Effector CD4-positive, alpha-beta T cell (primary cell): ENCODE measurements at places on chromosomes 16 and 17.

GRCh38 chr16:72983728-72984350 lies 64.1 kb downstream of the ZFHX3 start:
- no peak for DNase-seq

- DNase-seq, result no peak
These were observed 67.5 kb downstream of the CACNG1 start for GRCh38 chr17:67111808-67112207.

DNA sequence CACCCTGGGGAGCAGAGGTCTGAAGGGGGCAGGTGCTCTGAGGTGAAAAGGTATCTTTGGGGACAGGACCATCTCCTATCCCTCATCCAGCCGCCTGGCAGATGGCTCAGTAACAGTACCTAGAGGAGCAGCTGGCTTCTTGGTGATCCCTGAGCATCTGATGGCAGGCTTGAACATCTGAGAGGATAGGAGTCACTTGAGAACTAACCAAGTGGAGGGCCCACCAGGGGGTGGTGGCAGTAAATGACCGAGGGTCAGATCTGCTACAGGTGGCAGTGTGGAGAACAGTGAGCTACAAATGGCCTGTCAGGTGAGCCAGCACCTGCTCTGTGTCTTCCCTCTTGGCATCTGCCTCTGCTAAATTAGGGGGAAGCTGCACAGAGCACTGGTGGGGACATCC lies 13.8 kb downstream of the HROB start:
- no peak for DNase-seq

DNA sequence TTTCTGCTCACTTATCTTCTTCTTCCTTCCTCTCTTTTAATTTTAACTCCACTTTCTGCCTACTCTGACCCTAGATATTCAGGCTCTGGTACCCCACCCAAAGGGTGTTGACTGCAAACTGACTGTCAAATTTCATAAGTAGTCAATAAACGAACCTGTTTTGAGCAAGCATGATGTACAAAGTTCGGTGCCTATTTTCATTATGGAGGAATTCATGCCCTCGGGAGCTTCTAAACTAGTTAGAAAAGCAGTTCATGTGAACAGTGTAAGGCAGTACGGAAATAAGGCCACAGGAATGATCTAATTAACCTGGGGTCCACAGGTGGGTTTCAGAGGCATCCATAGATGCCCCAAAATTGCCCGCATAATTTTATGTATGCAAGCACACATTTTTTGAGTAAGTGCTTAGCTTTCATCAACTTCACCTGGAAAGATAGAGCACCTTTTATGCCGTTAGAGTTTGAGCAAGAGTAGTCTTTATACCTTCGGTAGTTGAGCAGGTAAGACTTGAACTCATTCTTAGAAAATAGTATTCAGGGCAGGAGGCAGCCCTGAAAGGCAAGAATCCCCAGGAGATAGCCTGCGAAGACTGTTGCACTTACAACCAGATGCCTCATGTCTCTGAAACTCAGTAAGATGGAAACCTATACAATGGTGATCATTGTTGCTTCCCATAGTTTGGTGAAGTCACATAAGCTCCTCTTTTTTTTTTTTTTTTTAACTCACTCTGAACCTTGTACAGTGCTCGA lies 36.6 kb upstream of the TBX2 start:
- DNase-seq, result no peak

DNA sequence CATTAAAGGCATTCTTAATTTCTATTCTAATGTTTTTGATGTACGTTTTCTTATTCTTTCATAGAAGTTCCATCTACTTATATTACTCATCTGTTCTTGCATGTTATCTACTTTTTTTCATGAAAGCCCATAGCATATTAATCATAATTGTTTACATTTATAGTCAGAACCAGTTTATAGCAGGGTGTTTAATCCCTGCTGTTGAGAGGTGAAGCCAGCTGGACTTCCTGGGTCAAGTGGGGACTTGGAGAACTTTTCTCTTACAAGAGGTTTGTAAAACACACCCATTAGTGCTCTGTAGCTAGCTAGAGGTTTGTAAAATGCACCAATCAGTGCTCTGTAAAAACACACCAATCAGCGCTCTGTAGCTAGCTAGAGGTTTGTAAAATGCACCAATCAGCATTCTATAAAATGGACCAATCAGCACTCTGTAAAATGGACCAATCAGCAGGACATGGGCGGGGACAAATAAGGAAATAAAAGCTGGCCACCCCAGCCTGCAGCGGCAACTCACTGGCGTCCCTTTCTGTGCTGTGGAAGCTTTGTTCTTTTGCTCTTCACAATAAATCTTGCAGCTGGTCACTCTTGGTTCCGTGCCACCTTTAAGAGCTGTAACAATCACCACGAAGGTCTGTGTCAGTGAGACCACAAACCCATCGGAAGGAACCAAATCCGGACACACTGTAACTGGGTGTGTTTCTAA lies 120.6 kb downstream of the TANC2 start:
- no peak for DNase-seq

GRCh38 chr17:78724544-78724943 lies 57.5 kb downstream of the CYTH1 start:
- no peak for DNase-seq

DNA sequence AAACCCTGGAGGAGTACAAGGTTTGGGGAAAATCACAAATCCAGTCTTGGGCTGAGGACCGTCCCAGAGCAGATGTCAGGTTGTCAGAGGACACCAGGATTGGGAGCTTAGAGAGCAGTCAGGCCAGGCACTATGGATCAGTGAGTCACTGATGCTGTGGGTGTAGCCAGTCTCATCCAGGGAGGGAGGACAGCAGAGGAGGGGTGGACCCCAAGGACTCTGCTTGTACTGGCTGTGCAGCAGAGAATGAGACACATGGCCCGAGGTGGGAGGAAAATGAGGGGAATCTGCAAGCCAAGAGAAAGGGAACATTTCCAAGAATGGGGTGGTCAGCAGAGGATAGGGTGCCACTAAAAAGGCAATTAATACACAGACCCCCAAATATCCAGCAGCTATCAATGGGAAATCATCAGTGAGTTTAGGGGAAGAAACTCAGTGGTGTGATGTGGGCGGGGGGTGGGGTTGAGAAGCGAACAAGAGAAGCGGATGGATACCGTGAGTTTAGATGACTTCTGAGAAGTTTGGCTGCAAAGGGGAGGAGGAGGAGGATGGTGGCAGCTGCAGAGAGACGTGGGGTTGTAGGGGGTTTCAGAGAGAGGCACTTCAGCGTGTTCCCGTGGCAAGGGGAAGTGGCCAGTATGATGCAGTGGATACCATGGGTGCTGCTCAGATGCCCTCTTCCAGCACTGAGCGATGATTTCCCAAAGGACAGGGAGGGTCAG lies 43.9 kb downstream of the ARHGAP27 start:
- DNase-seq, result no peak

DNA sequence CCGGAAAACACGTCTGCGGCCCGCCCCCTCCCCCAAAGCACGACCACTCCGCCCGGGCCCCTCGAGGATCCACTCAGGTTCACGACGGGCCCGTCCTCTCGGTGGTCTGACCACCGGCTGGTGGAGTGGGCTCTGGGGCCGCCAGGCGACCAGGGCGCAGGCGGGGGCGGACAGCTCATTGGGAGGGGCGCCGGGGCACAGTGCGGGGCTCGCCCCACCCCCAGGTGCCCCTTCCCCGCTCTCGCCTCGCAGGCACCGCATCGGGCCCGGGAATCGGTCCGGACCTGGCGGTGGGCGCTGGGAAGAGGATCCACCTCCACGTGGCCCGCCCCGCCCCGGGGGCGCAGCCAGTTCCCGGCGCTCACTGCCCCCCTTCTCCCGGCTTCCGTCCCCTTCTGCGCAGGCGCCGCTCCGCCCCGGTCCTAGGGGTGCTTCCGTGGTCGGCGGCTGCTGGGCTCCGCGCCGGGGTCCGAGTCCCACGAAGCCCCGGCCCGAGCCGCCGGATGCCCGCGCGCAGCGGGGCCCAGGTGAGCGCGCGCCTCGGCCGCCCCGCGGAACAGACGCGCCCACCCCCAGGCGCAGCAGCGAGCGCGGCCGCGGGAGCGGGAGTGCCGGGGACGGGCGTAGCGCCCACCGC lies at the start of gene MPG:
TSS of gene MPG (plus strand) at position 419 of the 637 bp plus-strand sequence. CDS start at position 504, 85 bp downstream.
- peak; percentile 73 for DNase-seq

- DNase-seq, result no peak
These were observed at the start of gene PRAC2 for GRCh38 chr17:48722915-48723422. TSS of gene PRAC2 (plus strand) at chr17:48723185. CDS start at chr17:48724411, 1,226 bp downstream.

DNA sequence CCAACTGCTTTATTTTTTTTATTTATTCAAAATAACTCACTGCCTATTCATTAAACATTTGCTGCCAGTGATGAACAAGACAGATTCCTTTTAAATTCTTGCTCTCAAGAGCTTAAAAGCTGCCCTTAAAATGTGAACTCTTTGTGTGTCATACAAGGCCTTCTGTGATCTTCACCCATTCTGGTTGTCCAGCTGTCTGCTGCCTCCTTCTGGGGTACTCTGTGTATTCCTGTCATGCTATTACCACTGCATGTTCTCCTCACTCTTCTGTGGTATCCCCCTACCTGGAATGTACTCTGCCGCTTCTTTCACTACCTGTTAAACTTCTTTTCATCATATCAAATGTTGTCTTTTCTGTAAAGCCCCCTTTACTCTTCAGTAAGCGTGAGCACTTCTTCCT lies 165.8 kb downstream of the CHD9 start:
- DNase-seq, result no peak

DNA sequence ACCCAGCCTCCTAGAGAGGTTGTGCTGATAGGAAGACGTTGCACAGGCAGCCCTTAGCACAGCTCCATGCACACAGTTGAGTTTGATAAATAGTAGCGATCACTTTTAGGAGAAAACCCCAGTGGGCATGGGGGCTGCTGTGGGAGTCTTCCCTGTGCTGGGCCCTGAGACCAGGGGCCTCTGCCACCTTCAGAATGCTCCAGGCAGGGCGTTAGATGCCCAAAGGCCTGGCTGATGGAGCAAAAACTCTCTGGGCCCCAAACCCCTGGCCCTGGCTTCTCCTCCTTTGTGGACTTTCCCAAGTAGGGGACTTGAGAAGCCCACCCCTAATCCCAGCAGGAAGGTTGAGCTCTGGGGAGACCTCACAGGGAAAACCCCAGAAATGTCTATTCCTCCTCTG lies 14.3 kb upstream of the SLC4A1 start:
- no peak for DNase-seq

- DNase-seq, result no peak
These were observed 66.2 kb downstream of the CENPV start for GRCh38 chr17:16286947-16287562.

- no peak for DNase-seq
These were observed 61.8 kb upstream of the RBFOX1 start for GRCh38 chr16:7270823-7271222.

DNA sequence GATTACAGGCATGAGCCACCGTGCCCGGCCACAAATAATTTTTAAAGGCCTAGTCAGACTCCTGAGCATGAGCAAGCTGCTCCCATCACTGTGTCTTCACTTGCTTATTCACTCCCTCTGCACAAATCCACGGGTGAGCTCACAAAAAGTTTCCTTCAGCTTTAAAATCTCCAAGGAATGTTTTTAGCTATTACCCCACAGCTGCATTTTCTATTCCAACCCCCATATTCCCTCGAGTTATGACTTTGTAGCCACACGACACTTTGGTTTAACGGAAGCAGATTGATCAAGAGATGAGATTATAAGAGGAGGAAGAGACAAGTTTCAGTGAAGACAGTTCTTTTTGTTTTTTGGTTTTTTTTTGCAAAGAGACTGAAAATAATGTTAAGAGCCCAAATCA lies 49.1 kb upstream of the SLC25A19 start:
- DNase-seq, result no peak

DNA sequence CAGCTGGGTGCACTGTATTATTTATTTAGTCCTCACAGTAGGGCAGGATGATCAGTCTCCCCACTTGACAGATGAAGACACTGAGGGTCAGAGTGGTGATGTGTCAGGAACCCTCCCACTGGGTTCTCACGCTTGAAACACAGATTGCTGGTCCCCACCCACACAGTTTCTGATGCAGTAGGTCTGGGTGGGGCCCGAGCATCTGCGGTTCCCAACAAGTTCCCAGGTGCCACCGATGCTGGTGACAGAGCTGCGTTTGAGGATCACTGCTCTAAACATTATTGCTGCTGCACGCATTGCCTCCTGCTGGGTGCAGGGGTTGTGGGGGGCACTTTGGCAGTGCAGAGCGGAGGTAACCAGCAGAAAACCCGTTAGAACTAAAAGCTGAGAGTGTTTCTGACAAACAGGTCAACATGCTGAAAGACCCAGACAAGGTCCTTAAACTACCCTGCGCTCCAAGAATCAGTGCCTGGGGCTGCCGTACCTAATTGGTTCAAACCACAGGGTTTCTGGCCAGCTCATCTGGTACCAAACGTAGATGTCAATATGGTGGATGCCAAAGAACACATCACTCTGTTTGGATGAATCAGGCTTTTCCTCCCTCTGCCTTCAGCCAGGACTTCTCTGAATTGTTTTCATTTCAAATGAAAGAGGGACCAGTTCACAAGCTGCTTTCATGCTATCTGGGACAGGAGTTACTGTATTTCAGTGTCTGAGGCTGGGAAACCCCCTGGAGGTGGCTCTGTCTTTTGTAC lies 76.0 kb downstream of the ABCC1 start:
- DNase-seq, result peak; percentile 30

GRCh38 chr17:62648251-62648955 lies 20.9 kb downstream of the MRC2 start:
- no peak for DNase-seq

DNA sequence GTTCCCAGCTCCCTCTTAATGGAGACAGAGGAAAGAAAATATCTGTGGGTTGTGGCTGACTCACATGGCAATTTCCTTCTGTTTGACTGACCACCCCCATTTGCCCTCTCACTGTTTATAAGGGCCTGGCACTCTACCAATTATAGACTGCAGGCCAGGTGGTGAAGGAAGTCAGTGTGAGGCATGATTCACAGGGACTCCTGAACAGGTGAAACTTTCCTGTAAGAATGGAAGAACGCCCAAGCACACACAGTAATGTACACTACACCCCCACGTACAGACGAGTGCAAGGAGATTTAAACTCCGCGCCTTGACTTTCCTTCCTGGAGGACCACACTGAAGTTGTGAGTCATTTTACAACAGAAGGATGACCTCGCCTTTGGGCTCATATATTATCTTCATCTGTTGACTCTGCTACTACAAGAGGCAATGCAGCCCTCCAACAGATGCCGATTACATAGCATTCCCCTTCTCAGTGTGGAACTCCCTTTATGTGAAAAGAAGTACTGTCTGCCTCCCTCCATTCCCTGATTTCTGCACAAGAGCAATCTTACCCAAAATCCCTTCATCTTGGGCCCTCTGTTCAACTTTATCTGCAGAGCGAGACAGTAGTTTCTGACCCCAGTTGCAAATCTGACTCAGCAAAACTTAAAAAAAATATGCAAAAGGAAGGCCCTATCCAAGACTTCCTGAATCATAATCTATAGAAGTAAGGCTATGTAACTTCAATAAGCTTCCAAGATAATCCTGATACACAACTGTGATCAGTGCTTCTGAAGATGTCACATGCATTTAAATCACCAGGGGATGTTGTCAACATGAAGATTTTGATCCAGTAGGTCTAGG lies 163.6 kb downstream of the SHISA6 start:
- no peak for DNase-seq

- no peak for DNase-seq
These were observed 26.0 kb downstream of the KLHDC4 start for GRCh38 chr16:87739801-87740200.
